ENCODE measurements at places on chromosomes 7 and 10.
A peak's percentile ranks its signal among the peaks of the same experiment; 100 is the strongest.

DNA sequence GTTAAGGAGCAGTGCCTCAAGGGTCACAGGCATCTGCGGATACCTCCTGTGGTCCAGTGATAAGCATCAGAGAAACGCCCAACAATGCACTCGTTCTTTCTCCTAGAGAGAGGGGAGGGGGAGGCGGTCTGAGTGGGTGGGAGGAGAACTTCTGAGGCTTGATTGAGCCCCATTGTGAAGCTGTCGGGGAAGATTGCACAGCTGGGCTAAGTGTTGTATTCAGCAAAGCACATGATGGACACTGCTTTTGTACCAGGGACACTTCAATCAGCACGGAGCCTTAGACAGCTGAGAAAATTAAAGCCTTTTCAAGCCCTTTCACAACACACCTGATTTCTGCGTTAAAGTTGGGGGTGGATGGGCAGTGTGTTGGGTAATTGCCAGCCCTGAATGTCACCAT lies 230.3 kb upstream of the GHITM start:
- no peak for DNase-seq

DNA sequence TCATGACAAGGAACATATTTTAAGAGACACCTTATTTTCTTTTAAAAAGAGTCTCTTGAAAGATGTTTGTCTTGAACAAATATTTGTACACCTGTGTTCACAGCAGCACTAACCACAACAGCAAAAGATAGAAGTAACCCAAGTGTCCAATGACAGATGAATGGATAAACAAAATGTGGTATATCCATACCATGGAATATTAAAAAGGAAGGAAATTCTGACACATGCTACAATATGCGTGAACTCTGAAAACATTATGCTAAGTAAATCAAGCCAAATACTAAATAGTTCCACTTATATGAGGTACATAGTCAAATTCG lies 17.8 kb downstream of the SGMS1 start:
- DNase-seq, result no peak

GRCh38 chr7:53022893-53023292 lies 12.5 kb upstream of the POM121L12 start:
- no peak for DNase-seq

- no peak for DNase-seq
Observed at GRCh38 chr10:131686781-131687420, 213.9 kb upstream of the PPP2R2D start.

DNA sequence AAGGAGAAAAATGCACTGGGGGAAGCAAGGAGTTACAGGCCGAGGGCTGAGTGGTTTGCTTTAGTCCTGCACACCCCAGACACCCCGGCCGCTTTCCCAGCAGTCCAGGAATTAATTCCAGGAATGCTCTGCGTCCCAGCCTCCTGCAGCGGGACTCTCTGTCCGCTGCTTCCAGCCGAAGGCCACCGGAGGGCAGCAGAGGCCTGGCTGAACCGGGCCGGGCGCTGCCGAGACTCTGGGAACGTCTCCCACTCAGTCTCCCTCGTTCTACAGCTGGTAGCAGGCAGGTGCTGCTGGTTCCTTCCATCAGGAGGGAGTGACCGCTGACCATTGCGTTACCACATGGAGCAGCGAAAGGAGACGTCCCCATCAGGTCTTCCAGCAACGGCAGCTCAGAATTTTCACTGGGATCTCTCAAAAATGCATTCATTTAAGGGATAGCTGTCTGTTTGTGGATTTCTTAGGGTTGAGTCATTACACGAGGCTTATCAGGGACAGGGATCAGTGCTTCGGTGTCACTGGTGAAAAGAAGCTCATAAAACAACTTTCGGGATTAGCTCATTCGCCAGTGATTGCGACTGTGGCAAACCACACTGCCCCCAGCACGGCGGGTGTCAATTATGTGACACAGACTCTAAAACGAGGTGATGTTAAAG lies 24.9 kb upstream of the PITRM1 start:
- peak; percentile 91 for DNase-seq

DNA sequence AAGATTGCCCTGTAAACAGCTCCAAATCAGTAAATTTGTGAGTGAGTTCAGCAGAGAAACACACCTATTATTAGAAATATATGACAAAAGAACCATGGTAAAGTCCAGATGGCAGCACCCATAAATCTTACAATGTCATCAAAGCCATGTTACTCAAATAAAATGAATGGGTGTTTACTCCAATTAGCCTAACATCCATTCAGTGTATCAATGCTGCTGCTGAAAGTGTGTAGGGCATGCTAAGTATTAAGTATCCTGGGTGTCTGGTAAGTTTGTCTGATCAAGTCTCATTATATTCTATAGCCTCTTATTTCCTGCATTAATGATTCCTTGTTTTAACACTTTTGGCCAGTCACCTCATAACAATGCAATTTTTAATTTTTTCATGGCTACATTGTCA lies 185.5 kb upstream of the STEAP4 start:
- DNase-seq, result no peak

GRCh38 chr7:45187946-45188411 lies 30.4 kb downstream of the RAMP3 start:
- no peak for DNase-seq

- DNase-seq, result peak; percentile 14
Observed at GRCh38 chr10:986881-987619, 1.2 kb upstream of the GTPBP4 start.

DNA sequence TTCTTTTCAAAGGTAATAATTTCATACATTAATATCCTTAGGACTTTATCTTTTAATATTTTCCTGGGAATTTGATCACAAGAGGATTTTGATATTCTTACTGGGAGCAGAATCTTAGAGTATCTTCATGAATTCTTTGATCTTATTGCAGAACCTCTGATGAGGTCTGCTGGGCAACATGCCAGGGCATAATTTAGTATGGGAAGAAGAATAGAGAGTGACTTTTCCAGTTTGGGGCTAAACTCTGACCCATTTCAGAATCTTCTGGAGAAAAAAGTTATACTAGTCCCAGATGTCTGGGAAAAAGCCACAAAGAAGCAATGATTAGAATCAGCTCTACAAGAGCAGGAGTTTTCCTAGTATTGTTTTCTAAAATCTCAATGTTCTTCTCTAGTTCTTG lies 28.0 kb upstream of the RSU1 start:
- DNase-seq, result peak; percentile 41

- peak; percentile 62 for DNase-seq
Observed at GRCh38 chr10:6409971-6410643, 170.0 kb downstream of the PRKCQ start.

- DNase-seq, result peak; percentile 40
Observed at GRCh38 chr7:36084485-36085091, 68.5 kb upstream of the EEPD1 start.

DNA sequence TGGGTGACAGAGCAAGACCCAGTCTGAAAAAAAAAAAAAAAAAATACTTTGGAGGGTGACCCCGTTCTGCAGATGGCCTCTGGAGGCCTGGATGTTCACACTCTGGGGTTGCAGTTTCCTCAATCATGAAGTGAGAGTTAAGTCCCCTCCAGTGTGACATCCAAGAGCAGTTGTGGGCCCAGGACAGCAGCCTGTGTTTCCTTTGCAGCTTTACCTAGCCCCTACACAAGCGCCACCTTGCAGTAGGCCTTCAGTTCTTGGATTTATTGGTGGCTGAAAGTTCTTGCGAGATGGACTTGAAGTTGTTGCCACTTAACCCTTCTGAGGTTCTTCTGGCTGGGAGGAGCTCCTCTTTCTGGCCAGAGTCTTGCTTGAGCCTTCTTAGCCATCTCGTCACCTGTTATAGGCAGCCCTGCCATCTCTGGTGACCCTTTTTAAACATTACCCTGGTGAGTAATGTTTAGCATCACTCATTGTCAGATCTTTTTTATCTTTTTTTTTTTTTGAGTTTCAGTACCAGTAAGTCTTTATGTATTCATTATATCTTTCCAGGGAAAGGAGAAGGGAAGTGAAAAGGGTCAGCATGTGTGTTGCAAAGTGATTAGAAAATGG lies 3.4 kb upstream of the ACTR3C start:
- DNase-seq, result no peak

DNA sequence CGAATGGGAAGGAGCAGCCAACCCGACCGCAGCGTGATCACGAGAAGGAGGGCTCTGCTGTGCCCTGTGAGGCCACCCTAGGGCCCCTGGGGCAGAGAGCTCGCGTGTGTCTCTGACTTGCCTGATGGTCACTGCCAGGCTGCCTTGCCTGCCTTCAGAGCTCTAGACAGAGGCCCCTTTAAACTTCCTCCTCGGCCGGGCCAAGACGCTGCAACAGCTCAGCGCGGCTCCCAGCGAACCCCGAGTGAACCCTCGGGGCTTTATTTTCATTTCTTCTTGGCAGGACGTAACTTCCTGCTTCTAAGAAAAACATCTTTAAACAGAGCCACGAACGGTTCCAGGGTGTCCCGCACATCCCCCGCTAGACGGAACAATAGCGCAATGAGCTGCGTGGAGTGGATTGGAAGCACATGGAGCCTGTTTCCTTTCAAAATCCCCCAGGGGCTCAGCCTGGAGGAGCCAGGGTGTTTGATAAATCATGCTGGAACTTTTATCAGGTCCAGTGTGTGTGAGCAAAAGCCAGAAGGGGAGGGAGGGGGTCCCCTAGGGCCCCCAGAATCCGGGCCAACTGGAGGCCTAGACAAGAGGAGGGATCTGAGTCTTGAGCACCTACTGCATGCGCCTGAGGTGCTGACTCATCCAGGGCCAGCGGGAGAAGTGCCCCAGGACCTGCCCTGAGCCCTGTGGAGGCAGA lies 134.1 kb upstream of the GDF10 start:
- DNase-seq, result peak; percentile 11

DNA sequence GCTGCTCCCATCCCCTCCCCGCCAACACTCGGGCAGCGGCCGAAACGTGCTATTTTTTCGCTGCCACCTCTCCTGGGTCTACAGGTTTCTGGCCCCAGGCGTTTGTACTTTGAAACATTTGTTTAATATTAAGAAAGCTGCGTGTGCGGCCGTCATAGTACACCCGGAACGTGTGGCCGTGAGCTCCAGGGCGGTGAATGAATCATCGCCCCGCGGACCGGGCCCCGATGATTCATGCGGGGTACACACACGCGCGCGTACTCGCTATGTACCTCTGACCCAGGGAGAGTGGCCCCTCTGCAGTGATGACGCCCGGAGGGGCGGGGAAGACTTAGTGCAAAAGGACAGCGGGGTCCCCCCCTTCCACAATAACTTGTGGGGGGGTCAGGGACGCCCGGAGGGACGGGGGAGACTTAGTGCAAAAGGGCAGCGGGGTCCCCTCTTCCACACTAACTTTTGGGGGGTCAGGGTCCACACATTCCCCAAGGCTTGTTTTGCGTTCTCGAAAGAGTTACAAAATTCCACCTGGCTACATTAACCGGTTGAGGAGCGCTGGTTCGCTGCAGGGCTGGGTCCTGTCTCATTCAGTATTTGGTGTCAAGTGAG lies 56.5 kb upstream of the PCGF5 start:
- peak; percentile 74 for DNase-seq

DNA sequence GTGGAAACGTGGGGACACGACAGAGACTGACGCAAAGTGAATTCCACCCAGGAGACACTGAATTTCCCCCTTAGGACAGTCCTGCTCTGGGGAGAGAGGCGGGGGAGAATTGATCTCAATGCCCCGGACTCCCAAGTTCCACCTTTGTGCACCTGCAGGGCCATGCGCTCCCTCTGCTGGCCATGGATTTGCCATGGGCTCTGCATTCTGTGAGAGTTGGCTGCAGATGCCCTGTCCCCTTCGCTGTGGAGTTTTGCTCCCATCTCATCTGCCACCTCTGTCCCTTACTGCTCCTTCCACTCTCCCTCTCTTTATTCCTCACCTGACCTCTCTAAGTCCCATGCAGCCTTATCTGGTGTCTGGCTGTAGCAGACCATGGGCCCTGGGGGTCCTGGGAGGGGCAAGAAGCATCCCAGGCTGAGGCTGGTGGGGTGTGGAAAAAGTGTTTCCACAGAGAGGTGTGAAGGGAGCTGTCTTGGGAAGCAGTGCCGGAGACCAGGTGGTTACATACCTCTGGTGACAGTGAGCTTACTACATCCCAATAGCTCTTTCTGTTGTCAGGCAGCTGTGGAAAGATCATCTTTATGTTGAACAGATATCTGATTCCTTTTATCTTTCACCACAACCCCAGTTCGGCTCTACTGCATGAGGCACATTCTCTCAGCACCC lies 14.3 kb downstream of the GHRHR start:
- DNase-seq, result peak; percentile 61

DNA sequence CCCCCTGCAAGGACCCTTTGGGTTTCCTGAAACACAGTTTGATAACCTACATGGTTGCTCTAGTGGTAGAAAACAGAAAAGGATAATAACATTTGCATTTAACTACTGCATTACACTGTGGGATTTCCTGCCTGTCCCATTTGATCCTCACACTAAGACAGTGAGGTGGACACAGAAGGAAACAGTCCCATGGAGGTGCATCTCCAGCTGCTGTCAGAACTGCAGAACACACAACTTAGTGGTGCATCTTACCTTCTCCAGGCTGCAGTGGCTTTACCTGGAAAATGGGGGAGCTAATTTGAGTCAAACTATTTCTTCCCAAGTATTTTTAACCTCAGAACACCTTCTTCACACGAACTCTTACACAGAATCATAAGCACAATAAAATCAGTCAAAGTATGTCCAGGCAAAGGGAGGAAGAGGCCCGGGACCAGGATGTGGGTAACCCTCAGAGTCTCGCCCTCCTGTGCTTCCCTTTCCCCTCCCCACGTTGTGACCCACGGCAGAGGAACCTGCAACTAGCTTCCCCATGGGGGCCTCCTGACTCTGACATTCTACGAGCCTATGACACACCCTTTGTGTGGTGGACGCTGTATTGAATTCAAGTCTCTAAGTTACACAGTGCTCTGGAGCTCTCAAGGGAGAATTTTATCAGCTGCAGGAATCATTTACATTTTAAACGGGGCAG lies 33.7 kb downstream of the SCRN1 start:
- peak; percentile 15 for DNase-seq

GRCh38 chr10:120559800-120560199 lies 102.8 kb downstream of the PLPP4 start:
- no peak for DNase-seq

DNA sequence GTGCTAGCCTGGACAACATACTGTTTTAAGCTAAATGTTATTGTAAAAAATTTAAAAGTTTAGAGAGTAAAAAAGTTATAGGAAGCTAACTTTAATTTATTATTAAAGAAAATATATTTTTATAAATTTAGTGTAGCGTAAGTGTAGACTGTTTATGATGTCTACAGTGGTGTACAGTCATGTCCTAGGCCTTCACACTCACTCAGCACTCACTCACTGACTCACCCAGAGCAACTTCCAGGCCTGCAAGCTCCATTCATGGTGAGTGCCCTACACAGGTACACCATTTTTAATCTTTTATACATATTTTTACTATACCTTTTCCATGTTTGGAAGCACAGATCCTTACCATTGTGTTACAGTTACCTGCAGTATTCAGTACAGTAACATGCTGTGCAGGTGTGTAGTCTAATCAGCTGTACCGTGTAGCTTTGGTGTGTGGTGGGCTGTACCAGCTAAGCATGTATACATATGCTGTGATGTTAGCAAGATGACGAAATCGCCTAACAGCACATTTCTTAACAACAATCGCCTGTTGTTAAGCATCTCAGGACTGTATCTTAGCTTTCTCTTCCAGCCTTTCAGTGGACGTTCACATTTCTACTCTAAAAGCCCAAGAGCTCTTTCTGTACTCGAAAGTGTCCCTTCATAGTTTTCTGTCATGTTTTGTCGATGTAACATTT lies 12.5 kb downstream of the RNF32 start:
- no peak for DNase-seq

GRCh38 chr7:155215576-155216325 lies 81.9 kb upstream of the INSIG1 start:
- no peak for DNase-seq

- no peak for DNase-seq
Observed at GRCh38 chr10:117214401-117214800, 17.1 kb downstream of the KCNK18 start.

GRCh38 chr7:142711746-142712616 lies 37.3 kb upstream of the PRSS1 start:
- peak; percentile 64 for DNase-seq

- DNase-seq, result no peak
Observed at GRCh38 chr7:17244786-17245185, 53.7 kb upstream of the AHR start.

All from dermis blood vessel endothelial cell (primary cell).